ENCODE measurements at places on chromosomes 5 and 9.

DNA sequence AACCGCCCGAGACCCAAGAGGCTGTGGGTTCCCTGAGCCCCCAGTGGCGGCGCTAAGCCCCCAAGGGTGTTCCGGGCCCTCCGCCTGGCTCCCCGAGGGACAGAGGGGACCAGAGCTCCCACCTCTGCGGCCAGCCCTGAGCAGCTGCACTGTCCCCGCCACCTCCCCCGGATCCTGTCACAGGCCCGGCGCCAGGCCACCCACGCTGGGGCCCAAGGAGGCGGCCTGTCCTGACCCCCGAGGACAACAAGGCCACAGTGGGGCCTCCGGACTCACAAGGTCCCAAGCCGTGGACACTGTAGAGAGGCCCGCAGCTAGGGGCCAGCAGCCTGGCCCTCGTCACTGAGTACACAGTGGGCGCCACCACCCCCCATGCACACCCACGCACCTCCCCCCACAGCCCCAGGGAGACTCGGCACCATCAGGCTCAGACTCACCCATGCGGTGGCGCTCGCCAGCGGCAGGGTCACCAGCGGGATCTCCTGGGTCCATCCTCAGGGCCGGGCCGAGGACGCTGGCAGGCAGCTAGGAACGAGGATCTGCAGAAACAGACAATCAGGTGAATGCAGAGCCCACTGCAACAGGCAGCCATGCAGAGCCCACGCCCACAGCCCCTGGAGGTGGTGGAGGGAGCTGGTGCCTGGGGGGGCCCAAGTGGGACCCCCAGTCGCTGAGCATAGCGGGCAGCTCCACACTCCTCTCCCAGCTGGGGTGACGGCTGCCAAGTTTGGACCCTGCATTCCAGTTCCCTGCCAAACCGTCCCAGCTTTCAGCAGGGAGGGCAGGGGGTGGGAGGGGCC lies 27.9 kb downstream of the EXD3 start:
- DNase-seq, result no peak

GRCh38 chr5:42808888-42809611 lies 2.6 kb downstream of the SELENOP start:
- DNase-seq, result no peak

DNA sequence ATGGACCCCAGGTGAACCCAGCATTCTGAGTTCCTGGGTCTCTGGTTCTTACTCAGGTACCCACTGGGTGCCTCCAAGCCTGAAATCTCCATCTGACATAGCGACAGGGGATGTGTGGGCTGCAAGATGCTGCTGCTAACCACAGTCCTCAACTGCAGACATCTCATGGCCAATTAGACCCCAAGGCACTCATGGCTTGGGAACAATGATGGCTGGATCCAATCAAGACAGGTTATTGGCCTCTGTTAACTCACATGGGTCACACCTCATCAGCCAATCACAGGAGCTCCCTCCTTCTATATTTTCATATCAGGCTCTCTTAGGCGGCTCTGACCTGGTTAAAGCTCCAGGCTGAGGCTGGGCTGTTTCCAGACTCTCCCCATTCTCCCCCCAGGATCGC lies 57.0 kb downstream of the CXXC5 start:
- no peak for DNase-seq

GRCh38 chr5:142486020-142486419 lies 161.2 kb upstream of the SPRY4 start:
- no peak for DNase-seq

- DNase-seq, result no peak
Observed at GRCh38 chr5:18483451-18483850, 849.2 kb downstream of the TAF11L14 start.

- DNase-seq, result peak; percentile 81
Observed at GRCh38 chr5:139342423-139342723, 719 bp downstream of the PAIP2 start.

DNA sequence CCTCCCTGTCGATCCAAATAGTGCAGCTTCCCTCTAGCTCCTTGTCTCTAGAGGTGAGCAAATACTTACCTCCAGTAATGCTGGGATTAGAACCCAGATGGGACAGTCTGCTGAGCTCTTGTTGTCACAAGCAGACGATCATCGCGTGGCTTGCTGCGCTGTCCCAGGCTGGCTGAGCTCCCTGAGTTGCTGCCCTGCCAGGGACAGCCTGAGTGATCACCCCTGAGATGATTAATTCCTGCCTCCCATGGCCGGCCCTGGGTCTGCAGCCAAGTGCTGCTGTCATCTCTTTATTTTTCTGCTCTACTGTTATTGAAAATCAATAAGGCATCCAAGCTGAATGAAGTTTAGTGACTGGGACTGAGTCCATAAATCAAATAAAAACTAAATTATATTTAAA lies 94.0 kb upstream of the ALDH1B1 start:
- no peak for DNase-seq

GRCh38 chr9:134495881-134496412 lies 145.7 kb upstream of the COL5A1 start:
- no peak for DNase-seq

GRCh38 chr5:84016085-84016484 lies 295.4 kb upstream of the HAPLN1 start:
- no peak for DNase-seq

- DNase-seq, result no peak
Observed at GRCh38 chr9:135840107-135840506, 67.2 kb downstream of the CAMSAP1 start.

DNA sequence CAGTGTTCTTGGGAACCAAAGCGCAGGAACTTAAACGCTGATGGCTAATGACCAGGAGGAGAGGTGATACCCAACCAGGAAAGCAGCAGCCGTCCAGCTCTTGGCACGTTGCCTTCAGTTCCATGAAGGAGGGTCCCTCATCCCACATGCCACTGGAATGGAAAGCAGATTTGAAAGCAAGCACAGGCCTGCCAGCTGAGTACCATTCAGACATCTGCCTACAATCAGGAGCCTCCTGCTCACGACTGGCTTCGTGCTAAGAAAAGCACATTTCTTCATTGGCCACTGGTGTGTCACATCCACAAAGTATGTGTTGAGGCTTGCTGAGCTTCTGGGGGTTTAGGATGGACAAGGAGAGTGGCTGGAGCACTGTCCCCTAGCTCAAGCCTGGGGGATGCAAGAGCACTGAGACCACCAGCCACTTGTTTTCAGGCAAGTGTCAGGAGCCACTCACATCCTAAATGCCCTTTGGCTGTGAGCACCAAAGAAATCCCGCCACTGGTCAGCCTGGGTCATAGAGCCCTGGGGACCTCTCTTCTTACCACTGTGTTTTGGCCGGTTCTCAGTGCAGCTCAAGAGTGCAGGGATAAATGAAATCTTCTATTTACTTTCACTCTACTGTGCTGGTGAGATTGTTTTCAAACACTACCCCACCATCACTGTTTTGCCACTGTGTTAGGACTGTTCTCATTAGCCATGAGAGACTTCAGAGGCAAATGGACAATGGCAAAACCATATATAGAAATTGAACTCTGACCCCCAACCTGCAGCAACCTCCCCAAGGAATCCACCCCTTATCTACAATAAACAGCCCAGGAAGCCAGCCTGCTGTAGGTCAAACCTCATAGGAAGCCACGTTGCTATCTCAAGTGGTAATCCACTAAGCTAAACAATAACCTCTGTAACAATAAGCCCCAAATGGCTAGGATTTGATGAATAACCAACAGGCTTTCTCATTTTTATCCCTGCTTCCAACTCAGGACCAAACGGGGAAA lies 58.3 kb downstream of the MTX3 start:
- no peak for DNase-seq

DNA sequence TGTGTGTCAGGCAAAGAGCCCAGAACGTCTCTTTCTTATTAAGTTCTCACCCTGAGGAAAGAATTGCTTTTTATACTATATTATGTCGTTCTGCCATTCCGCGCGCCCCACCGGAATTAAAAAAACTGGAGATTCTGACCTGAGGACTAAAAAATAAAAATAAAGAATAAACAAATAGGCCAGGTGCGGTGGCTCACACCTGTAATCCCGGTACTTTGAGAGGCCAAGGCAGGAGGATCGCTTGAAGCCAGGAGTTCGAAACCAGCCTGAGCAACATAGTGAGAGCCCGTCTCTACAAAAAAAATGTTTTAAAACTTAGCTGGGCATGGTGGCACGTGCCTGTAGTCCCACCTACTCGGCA lies 677 bp upstream of the DYNC2I2 start:
- no peak for DNase-seq

DNA sequence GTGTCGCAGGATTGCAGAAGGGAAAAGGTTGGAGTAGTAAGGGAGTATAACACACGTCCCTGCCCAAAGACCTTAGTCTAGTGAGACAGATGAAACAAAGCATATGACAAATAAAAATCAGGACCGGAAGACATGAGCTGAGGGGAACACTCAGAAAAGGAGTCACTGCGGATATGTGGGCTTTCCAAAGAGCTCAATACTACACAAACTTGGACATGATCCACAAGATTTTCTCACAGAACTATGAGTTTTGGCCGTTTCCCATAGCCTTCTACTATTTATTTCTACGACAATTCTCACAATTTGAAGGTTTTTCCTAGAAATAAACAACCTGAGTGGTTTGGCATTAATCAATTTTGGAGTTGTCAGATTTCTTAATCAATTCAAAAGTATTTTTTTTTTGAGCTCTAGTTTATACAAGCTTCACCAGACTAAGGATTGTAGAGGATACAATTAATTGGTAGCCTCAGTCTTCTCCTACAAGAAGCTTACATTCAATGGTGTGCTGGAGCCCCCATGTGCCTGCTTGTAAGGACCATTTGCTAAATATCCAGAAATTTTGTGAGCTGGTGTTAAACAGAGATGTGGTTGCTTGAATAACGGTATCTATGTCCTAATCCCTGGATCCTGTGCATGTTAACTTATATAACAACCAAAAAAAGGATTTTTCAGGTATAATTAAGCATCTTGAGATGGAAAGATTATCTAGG lies 91.4 kb downstream of the ADAMTS12 start:
- no peak for DNase-seq

GRCh38 chr5:10988622-10989021 lies 227.6 kb upstream of the DAP start:
- no peak for DNase-seq

- peak; percentile 19 for DNase-seq
Observed at GRCh38 chr5:161548487-161549094, 2.1 kb upstream of the GABRB2 start.

DNA sequence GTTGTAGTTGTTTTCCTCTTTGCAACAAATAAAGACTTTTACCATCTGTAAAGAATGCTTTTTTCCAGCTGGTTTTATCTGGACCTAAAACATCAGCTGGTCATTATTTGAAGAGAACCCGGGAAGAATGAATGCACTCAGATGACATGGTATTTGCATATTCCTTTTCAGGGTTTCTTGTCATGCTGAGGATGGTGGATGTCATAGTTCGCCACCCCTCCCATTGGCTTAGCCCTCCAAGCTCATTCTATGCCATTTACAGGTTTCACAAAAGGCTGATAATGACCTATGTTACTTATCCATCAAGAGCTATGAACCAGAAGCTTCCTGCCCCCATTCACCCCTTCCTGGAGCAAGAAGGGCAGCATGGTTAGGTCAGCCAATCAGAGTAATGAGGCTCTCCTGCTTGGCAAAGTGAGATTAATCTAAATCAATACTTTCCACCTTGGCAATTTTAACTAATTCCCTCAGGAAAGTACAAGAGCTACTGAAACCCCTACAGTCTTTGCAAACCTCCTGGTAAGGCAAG lies 440.5 kb upstream of the TLE4 start:
- DNase-seq, result no peak

GRCh38 chr5:159786901-159787691 lies 129.2 kb upstream of the ADRA1B start:
- no peak for DNase-seq

DNA sequence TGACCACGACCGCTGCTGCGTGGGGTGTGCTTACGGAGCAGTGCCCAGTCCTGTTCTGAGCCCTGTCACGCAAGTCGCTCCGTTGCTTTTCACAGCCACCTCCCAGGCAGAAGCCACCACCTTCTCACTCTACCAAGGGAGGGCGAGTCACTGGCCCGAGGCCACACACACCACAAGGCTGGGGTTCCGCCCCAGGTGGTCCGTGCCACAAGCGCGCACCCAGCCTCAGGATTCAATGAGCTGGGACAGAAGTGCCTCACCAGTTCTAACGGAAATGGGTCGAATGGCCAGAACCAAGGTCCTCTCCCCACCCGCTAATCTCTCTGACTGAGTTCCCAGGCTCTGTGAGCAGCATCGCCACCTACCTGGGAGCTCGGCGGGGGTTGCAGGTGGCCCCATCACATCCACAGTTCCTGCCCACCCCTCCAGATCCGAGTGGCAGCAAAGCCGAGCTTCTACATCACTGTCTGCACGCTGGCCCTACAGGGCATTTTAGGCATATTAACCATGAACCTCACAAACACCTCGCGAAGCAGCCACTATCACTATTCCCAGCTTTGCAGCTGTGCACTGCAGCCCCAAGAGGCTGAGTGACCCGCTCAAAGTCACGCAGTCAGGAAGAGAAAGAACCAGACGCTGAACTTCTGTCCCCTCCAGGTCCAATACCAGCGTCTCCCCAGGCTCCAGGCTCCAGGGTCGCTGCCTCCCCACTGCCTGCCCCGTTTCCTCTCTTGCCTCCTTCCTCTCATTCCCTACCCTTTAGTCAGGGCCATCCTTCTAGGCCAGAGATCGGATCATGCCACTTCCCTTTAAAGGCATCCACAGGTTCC lies 92.1 kb upstream of the PHYKPL start:
- DNase-seq, result peak; percentile 59

- no peak for DNase-seq
Observed at GRCh38 chr5:54671681-54672080, 154.1 kb downstream of the SNX18 start.

GRCh38 chr5:132951897-132952296 lies 11.5 kb downstream of the AFF4 start:
- no peak for DNase-seq

- DNase-seq, result no peak
Observed at GRCh38 chr9:25716220-25716872, 38.1 kb upstream of the TUSC1 start.

DNA sequence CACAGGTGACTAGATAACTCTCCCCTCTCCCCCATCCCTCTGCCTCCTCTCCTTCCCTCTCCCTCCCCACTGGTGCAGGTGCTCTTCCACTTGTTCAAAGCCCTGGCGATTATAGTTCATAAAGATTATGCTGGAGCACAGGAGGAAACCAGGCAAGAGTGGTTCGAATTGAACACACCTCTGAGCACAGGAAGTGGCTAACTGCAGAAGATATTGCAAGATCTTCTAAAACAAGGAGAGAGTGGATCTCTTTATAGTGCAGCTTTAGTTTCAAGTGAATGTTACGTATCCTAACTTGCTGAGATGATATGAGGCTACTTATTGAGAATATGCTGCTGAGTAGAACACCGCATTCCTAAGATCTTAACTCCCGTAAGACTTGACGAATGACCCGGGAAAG lies 178.4 kb downstream of the GOLPH3 start:
- no peak for DNase-seq

- DNase-seq, result no peak
Observed at GRCh38 chr5:147935032-147935431, 28.7 kb upstream of the C5orf46 start.

GRCh38 chr5:181088289-181088688 lies 42.7 kb downstream of the OR2V1 start:
- DNase-seq, result no peak

GRCh38 chr5:133613184-133613583 lies 843 bp upstream of the FSTL4 start:
- no peak for DNase-seq

GRCh38 chr9:38421498-38422211 lies 2.6 kb downstream of the IGFBPL1 start:
- DNase-seq, result no peak

- DNase-seq, result no peak
Observed at GRCh38 chr5:124403281-124403680, 343.2 kb downstream of the ZNF608 start.
